ENCODE measurements at places on chromosomes 6 and 20.

GRCh38 chr6:56268266-56268665 lies 20.9 kb upstream of the COL21A1 start:
- DNase-seq = no peak

DNA sequence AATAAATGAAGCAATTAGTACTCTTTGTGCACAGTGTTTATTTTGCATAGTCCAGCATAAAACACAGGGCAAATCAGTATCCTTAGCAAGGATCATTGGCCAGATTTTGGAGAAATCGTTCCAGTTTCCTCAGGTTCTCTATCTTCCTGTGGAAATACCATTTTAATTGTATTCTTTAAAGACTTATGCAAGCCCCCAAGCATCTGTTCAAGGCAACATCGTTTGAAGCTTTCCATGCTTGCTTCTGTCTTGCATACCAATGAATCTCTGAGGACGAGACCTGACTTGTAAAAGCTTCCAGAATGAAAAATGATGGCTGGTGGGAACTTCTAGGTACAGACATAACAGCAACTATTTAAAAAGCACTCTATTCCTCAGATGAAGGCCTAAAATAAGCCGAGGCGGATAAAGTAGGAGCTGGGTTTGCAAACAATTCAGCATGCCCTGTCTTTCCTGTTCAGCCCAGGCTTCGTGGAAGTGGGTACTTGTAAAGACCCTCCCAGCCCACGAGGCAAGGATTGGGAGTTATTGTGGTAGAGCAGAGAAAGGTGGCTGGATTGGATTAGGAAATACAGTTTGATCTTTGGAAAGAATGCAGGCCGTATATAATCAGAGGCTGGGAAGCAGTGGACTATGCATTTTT lies 21.6 kb downstream of the NRSN1 start:
- DNase-seq = no peak

- no peak for DNase-seq
Measured at GRCh38 chr20:3093861-3094361, 9.4 kb upstream of the AVP start.

DNA sequence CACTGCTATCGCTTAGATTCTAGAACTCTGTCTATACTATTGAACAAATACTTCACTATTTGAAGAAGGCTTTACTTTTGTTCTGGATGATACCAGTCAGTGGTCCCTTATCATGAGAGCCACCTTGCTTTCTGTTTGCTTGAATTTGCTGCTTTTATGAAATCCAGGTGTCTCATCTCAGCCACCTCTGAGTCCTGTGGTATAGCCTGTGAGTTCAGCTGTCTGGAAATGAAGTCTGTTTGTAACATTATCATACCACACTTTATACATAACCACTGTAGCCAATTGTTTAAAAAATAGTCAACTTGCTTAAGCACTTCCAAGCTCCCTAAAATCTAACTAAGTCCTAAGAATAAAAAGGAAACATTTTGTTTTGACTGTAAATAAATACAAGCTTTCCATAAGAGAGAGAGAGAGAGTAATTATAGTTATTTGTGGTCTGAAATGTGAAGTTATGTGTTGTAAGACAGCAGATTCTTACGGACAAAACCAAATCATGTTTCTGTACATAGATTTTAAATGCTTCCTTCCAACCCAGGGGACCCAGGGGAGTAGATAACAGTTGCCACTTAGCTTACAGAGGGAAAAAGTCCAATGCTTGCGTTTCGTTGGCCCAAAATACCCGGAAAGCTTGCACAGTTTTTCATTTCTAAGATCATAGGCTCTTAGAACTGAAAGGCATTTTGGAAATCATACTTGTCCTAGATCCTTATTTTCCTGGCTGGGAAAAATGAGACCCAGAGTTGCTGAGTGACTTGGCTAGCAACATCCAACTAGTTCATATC lies 1107.8 kb upstream of the FLRT3 start:
- DNase-seq = no peak

DNA sequence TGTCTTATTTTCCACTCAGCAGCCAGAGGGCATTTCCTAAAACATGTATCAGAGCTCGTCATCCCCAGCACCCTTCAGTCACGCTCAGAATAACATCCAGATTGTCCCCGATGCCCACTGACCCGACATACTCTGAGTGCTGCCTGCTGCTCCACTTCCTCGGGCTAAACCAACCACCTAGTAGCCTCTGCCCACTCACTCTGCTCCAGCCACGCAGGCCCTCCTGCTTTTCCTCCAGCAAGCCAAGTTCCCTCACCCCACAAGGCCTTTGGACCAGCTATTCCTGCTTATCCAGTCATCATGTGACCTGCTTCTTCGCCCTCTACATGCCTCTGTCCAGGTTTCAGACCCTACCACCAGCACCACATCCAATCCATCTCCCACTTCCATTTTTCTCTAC lies 454.2 kb downstream of the CD83 start:
- DNase-seq = no peak

GRCh38 chr6:147738516-147739162 lies 230.1 kb downstream of the SAMD5 start:
- peak; percentile 60 for DNase-seq

DNA sequence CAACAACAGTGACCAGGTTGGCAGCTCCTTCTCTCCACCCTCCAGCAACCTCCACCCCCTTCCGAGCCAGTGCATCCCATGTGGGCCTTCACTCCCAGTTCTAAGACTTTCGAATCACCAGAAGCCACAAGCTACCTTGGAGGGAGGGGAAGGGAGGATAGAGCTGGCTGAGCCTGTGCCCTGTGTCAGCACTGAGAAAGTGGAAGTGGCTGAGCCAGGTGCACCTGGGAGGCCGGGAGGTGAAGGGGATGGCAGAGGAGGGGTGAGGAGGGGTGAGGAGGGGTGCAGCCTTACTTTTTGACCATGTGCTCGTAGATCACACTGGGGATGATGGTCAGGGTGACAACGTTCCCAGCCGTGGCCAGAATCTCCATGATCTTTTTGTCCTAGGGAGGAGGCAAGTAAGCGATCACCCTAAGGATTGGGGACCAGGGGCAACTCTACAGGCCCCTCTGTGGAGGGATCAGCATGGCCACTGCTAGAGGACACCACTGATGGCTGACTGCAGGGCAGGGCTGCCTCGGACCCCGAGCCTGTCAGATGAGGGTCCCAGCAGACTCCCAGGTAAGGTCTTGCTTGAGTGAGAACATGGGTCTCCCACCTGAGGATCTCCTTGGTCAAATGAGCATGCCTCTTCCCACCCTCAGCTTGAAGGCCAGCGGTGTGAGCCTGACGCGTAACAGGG lies 18.3 kb downstream of the SDCBP2 start:
- no peak for DNase-seq

GRCh38 chr6:170101281-170102035 lies 189.4 kb downstream of the DLL1 start:
- DNase-seq = no peak

GRCh38 chr20:44959638-44960102 lies 527 bp downstream of the TOMM34 start:
- peak; percentile 39 for DNase-seq

DNA sequence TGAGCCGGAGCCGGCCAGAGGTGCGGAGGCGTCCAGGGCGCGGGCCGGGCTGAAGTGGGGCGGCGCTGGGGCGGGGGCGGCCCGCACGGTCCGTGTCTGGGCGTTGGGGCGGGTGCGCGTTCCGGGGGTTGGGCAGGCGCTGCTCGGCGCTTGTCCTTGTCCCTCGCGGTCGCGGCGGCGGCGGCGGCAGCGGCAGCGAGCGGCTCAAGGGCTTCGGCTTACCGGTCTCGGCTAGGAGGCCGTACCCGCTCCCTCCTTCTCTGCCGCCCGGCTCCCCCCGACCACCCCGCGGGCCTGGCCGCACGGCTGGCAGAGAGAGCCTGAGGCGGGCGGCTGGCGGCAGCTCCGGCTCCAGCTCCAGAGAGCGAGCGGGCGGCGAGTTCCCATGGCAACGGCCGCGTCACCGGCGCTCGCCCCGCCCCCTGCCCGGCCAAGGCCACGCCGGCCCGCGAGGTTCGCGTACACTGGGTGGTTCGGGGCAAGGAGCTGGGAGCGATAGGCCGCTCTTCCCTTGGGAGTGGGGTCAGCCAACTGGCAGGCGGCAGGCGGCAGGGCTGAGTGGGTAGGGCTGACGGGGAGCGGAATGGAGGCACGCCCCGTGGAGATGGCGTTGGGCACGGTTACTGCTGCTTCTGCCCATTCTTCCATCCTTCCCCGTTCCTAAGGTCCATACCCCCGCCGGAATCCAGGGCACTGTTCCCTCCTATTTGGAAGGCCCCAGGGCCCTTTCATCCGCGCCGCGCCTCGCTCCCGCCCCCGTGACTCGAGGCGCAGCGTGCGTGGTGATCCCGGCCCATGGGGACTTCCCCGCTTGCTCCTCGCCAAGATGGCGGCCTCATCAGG lies at the start of gene LRRC73:
LRRC73 (minus strand) TSS at position 363 of the 843 bp plus-strand sequence. CDS start 561 bp downstream, outside the sequence.
- peak; percentile 76 for DNase-seq

- no peak for DNase-seq
Measured at GRCh38 chr6:25105070-25105925, 169.5 kb upstream of the RIPOR2 start.

- DNase-seq = no peak
Measured at GRCh38 chr6:135096403-135097130, 41.9 kb upstream of the HBS1L start.

GRCh38 chr6:85458782-85459181 lies 8.9 kb downstream of the NT5E start:
- no peak for DNase-seq

GRCh38 chr6:118334634-118335033 lies 213.5 kb upstream of the PLN start:
- DNase-seq = no peak

DNA sequence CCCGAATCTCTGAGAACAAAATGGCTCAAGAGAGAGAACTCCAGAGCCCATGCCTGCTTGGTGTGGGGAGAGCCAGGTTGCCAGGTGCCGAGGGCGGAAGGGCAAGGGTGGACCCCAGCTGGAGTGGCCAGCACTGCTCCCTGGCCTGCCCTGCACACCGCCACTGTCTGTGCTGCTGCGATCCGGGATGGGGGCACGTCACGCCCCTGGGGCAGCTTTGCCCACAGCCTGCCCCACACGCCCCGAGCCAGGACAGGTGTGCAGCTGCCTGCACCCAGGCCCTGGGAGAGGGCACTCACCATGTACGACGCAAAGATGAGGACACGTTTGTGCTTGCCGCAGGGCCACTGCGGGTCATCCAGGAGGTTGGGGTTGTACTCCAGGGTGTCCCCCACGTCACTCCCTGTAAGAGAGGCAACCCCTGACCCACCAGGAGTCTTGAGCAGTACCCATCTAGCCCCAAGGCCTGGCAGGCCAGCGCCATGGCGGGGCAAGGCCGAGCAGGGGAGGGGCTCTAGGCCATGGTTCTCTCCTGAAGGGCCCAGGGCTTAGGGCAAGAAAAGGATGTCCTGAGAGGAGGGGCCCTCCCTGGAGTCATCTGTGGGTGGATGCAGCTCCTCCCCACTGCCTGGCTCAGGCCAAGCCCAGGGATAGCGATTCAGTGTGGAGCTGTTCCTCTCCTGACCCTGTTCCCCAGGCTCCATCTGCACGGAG lies 5.9 kb downstream of the RPS21 start:
- DNase-seq = no peak

DNA sequence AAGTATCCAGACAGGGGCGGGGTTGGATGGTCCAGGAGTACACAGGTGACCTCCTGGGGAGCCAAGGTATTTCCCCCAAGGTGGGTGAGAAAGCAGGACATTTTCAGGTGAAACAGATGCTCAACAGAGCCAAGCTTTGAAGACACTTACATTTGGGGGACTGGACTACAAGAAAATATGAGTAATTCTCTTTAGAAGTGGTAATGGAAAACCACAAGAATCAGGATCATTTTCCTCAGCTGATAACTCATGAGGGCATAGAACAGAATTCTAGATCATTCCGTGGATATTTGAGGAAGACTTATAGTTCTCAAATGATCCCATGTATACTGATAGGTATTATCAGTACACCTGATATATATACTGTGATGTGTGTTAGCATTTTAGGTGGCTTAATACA lies 89.9 kb downstream of the UST start:
- DNase-seq = no peak

- DNase-seq = no peak
Measured at GRCh38 chr20:64268174-64268573, 12.6 kb downstream of the PCMTD2 start.

DNA sequence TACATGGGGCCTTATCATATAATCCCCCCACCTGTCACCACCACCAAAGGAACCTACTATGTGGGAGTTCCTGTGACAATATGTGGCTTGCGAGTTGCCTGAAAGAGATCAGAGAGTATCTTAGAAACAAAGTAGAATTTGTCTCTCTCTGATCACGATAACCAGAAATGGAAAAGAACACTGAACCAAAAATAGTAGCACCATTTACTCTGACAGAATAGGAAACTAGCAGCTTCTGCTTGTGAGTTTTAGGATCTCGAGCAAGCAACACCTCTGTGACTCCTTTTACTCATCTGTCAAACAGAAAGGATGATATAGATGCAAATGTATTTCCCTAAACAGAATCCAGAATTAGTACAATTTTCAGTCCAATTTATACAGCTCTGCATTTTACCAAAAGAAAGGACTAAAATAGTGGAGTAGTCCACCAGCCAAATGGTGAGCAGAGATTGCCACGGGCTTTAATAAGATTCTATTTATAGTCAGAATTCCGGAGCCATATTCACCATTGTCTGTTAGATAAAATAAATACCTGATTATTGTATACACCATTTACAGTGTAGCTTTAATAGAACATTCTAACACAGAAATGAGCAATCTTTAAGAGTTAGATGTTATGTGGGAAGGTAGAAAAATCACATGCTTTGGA lies 19.9 kb upstream of the STMND1 start:
- DNase-seq = no peak

DNA sequence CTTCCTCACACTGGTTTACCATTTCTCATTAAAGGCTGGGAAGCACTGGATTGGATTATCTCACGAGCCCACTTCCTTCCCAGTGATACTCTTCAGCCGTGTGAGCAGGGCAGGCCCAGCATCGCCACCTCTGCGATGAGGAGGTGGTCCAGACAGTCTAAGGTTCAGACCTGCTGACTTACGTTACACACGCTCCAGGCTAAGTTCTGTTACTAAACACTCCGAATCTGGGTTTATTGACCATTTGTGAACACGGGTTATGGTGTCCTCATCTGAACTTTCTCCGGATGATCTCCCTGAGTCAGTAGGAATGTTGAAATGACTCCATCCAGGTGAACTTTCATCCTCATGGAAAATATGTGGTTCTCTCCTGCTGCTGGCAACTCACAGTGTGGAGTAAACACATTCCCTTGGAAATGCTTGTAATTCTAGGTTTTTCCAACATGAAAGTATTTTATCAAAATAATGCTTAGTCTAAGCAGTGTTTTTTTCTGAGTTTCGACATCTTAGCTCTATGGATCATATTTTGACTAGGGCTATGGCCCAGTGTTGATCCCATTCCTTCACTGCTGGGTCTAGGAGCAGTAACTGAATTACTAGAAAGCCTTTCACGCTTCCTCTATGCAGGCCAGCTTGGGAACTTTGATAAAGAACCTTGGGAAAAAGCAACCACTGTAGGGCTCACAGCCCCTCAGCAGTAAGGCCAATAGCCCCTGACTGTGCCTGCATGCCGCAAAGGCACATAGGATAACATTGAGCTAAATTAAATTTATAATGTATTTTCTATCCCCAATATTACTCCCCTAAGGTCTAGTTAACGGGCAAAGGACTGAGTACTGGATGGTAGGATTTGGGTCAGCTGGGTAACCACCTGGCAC lies 37.7 kb upstream of the PXDC1 start:
- DNase-seq = no peak

- no peak for DNase-seq
Measured at GRCh38 chr6:45552536-45552935, 174.8 kb upstream of the SUPT3H start.

GRCh38 chr6:135866445-135867123 lies 15.1 kb downstream of the PDE7B start:
- no peak for DNase-seq

All from H4 (cell line).